ENCODE measurements at places on chromosomes 4 and X.

DNA sequence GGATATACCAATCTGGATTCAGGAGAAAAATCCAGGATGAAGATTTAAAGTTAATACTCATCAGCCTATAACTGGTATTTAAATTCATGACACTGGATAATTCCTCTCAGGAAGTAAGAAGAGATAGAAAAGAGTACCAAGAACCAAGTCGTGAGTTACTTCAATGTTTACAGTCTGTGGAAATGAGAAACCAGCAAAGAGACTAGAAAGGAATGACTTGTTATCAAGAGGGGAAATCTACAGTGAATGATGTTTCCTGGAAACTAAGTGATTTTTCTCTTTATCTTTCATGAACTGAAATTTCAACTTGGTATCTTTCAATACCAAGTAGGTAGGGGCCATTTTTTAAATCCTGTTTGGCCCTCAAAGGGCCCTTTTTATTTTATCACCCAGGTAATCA is 217.9 kb upstream of the AFF2 start:
- DNase-seq: no peak

GRCh38 chr4:53962516-53963225 is 101.7 kb downstream of the CHIC2 start:
- no peak for DNase-seq

GRCh38 chr4:182219411-182220056 is 23.7 kb upstream of the TENM3 start:
- DNase-seq: no peak

- DNase-seq: no peak
These were observed 11.3 kb downstream of the SLC2A9 start for GRCh38 chr4:10009861-10010500.

- no peak for DNase-seq
These were observed 20.2 kb downstream of the PPA2 start for GRCh38 chr4:105453550-105454205.

DNA sequence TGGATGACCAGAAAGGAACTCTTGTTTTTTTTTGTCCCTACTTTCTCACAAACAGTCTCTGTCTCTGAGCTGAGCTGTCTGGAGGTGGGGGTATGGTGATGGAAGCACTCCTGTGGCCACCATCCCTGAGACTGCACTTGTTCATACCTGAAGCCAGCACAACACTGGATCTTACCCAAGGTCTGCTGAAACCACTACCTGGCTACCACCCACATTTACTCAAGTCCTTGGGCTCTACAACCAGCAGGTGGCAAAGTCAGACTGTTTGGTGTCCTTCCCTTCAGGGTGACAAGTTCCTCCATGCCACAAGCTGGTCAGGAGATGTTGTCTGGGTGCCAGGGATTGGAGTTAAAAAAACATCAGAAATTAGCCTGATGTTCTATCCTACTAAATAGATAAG is 89.7 kb downstream of the NEXMIF start:
- no peak for DNase-seq

GRCh38 chrX:29496636-29497180 is 718.7 kb upstream of the MAGEB2 start:
- DNase-seq: no peak

DNA sequence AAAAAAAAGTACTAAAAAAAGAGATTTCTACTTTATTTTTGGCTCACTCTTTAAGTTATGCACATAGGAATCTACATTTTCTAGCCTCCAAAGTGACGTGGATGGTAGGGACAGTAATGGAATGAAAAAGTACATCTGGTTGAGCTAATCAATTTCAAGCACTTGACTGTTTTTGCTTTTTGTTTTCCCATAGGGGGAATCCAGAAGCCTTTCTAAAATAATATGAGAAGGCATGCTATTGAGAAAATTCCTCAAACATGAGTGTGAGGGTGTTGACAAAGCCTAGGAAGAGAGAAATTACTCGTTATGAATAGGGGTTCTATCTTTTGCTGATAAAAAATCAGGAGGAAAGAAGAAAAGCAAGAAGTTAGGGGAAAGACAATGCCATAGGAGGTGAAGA is 242.5 kb upstream of the PUDP start:
- DNase-seq: no peak

GRCh38 chrX:12954981-12955380 is 19.9 kb upstream of the TMSB4X start:
- no peak for DNase-seq

- DNase-seq: no peak
These were observed 15.6 kb downstream of the ELF4 start for GRCh38 chrX:130094696-130095095.

GRCh38 chrX:133249266-133250058 is 31.3 kb upstream of the TFDP3 start:
- no peak for DNase-seq

DNA sequence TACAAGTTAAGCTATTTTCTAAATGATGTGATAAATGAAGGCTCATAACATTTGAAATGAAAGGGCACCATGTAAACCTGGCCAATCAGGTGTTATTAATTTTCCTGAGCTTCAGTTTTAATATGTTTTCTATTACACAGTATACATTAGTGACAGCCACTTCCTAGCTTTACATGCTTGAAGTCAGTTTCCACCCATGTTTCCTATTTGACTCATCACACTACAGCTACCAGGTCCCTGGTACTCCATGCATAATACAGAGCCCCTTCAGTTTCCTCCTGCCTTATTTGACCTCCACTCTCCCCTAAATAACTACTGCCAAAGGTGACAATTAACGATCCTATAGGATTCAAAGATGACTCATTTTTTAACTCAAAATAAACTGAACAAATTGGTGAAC is 18.3 kb downstream of the ZNF518B start:
- no peak for DNase-seq

- DNase-seq: peak; percentile 28
These were observed 2.0 kb upstream of the FATE1 start for GRCh38 chrX:151713849-151714248.

DNA sequence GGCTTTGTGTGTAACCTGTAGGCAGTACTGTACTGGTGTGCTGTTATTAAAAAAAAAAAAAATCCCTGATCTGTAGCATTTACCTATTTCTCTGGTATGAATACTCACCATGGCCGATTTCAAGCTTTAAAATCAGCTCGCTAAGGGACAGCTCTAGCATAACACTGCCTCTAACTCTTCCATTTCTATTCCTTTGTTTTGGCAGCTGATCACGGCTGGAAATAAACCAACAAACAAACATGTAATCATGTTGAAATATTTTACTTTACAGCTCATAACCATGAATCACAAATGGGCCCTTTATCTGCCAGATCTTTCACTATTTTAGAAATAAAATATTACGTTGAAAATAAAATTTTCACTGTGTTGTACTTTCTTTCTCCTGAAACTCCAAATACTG is 60.5 kb upstream of the IL15 start:
- DNase-seq: no peak

GRCh38 chr4:185656467-185656931 is 121.2 kb upstream of the PDLIM3 start:
- DNase-seq: no peak

GRCh38 chr4:38109370-38109769 is 149.2 kb downstream of the PTTG2 start:
- DNase-seq: no peak

DNA sequence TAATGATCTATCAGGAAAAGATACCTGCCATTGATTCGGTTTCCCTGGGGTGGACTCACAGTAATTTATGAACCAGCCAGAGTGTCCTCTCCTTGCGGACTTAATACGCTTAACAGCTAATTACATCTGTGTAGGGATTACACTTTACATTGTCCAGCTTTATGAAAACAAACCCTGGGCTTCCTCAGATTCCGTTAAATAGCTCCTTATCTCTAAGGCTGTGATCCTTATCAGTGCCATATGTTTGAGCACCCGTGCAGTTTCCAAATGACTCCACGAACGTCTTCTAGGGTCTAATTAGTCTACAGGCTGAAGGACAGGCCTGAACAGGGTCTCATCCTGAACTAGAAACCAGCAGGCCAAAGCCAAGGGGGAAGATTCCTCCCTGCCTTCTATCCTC is 56.9 kb downstream of the KDR start:
- DNase-seq: no peak

GRCh38 chrX:48940404-48940955 is 16.9 kb downstream of the OTUD5 start:
- no peak for DNase-seq

DNA sequence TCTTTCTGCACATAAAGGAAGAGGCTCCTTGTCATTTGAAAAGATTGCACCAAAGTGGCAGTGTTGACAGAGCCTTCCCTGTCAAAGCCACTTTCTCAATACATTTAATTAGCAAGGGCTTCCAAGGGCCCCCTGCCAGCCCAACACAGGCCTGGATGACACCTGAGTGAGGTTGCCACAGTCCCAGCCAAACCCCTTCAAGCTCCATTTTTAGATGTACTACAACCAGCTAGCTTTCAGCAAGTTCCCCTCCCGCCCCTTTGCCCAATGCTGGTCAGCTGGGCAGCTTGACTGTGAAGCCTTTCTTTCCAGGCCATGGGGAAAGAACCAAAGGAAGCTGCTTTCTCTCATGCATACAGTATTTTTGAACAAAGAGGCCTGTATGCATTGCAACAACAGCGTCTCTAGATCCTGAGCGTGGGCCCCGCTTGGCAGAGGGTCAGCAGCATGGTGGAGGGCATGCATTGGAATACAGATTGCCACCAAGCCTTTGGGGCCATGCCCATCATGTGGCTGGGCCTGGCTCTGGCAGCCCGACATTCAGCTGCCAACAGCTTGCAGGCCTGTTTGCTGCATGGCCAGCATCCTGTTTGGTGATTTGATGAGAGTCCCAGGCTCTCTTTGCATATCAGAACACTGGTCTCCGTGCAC is 261.1 kb upstream of the GATB start:
- no peak for DNase-seq

- DNase-seq: no peak
These were observed 73.2 kb upstream of the BCOR start for GRCh38 chrX:40170830-40171512.
